ENCODE measurements at places on chromosomes 1 and 21. TPM values are rescaled to one million over a fixed set of nuclear protein-coding genes. Genes with fewer than 3 reads are reported as not detected.

- no peak for DNase-seq
Measured at GRCh38 chr1:17874710-17875109, 119.6 kb downstream of the ACTL8 start.

GRCh38 chr21:19941626-19942025 is 1056.6 kb upstream of the NCAM2 start:
- DNase-seq, result no peak

GRCh38 chr1:223825767-223826748 is 19.7 kb downstream of the TP53BP2 start:
- no peak for DNase-seq

GRCh38 chr1:77395051-77395450 is 113.2 kb downstream of the AK5 start:
- DNase-seq, result no peak

Gene RNF223
- total RNA-seq, result 5.3 TPM

Data from left colon (tissue), 2 donors.